ENCODE measurements at places on chromosomes 11 and 22.

- no peak for DNase-seq
Observed at GRCh38 chr11:60941371-60942119, 10.4 kb downstream of the SLC15A3 start.

GRCh38 chr11:88188251-88188931, 13.1 kb upstream of the RAB38 start:
- no peak for DNase-seq

DNA sequence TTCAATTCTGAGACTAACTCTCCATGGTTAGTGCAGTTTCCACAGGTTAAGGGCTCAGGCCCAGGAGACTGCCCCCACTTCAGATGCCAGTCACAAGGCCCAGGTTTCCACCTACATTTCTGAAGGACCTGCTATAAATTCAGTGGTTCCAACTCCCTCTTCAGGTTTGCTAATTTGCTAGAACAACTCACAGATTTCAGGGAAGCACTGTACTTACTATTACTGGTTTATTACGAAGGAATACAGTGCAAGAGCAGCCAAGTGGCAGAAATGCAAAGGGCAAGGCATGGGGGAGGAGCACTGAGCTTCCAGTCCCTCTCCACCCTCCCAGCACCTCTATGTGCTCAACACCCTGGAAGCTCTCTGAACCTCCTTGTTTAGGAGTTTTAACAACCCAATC, 39.3 kb upstream of the SPON1 start:
- DNase-seq: no peak

DNA sequence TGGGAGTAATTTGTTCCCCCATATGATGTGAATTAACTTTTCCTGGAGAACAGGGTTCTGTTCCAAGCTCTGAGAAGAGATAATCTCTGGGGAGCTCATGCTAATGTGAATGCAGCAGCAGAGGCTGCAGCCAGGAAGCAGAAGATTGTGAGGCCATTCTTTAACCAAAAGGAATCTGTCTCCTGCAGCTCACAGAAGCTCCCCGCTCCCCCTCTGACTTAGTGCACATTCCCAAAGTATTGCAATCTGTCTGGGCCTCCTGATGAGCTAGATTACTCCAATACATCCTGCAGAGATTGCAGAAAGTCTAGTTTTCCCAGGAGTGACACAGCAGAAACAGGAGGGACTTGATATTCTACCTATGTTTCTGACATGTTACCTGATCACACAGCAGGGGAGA, 420.6 kb upstream of the FAT3 start:
- DNase-seq: no peak

DNA sequence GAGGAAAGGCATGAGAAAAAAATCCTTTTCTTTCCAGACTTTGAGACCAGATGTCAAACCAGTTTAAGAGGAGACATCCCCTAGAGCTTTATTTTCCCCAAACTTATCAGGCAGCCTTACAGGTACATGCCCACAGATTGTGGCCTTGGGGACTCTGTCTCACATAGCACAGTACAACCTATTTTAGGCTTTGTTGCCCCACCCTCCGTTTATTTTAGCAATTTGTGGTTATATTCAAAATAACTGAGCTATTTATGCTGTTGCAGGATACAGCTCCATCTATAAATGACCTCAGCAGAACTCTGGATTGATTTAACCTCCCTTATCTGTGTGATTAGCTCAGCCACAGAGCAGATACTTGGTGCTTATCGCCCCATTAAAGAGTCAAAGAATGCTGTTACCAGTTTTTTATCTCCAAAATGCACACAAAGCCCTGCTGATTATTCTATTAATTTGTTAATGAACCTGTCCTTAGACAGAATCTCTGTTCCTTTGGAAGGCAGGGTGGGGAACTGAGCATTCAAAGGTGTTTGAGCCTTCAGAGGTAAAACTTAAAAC, 525.2 kb downstream of the OPCML start:
- DNase-seq: no peak

- no peak for DNase-seq
Observed at GRCh38 chr22:39707816-39708215, 137.3 kb downstream of the CACNA1I start.

- no peak for DNase-seq
Observed at GRCh38 chr22:22156716-22157347, 87.8 kb upstream of the VPREB1 start.

- DNase-seq: no peak
Observed at GRCh38 chr22:39341179-39341578, 8.6 kb upstream of the SYNGR1 start.
